ENCODE measurements at places on chromosomes 5 and 9.

GRCh38 chr9:108972626-108973209 is 38.5 kb downstream of the ABITRAM start:
- DNase-seq = no peak

- no peak for DNase-seq
Measured at GRCh38 chr5:126937771-126938170, 92.6 kb downstream of the MARCHF3 start.

DNA sequence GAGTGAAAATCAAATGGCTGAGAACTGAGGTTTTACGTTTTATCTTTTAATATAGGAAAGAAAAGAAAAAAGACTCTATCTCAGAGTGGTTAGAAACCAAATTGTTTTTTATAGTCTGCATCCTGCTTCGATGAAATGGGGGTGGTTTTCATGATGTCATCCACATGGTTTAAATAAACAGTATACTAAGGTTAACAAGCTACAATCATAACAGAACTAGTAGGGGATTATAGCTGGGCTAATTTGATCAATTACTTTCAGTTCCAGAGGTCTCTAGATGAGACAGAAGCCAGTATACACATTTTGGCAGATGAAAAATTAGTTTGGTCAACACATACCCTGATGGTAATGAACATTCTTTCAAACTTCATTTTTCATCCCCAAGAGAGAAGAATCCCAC is 106.3 kb upstream of the SNX2 start:
- DNase-seq = no peak

GRCh38 chr9:88087906-88088305 is 50.4 kb downstream of the SPATA31C2 start:
- DNase-seq = no peak

- peak; percentile 17 for DNase-seq
Measured at GRCh38 chr9:130117816-130118632, 54.2 kb upstream of the NCS1 start.

DNA sequence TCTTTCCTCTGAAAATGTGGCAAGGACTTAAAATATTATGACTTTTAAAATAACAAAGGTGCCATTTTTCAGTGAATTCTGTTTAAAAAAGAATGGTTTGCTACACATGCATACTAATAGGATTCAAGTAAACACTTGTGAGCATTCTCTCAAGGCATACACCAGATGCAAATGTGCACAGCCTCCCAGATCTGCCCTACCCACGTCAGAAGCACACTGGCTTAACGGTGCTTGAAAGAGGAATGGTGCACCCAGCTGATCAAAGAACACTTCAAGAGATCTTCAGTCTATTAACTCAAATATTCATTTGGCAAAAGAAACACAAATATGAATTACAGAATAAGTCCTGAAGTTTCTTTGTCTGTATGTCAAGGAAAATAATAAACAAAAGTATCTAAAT is 15.8 kb downstream of the GABRB2 start:
- DNase-seq = no peak

- no peak for DNase-seq
Measured at GRCh38 chr5:90446961-90447360, 27.6 kb downstream of the MBLAC2 start.

DNA sequence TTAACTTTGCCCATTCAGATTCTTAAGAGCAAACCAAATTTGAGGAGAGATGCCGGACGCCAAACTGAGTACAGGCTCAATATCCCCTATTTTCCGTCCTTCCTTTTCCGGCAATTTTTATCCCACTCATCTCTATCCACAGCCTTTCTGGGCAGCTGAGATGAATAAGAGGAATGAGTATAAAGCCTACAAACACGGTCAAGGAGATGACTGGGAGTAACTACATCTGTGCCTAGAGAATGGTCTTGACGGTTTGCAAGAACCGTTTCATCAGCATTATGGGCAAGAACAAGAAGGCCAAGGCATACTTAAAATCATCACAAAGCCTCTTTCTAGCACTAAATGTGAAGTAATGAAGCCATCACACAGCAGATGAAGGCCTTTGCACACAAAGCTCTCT is 227.3 kb downstream of the DCP2 start:
- DNase-seq = no peak

GRCh38 chr9:115099901-115100300 is 18.1 kb downstream of the TNC start:
- DNase-seq = peak; percentile 55

DNA sequence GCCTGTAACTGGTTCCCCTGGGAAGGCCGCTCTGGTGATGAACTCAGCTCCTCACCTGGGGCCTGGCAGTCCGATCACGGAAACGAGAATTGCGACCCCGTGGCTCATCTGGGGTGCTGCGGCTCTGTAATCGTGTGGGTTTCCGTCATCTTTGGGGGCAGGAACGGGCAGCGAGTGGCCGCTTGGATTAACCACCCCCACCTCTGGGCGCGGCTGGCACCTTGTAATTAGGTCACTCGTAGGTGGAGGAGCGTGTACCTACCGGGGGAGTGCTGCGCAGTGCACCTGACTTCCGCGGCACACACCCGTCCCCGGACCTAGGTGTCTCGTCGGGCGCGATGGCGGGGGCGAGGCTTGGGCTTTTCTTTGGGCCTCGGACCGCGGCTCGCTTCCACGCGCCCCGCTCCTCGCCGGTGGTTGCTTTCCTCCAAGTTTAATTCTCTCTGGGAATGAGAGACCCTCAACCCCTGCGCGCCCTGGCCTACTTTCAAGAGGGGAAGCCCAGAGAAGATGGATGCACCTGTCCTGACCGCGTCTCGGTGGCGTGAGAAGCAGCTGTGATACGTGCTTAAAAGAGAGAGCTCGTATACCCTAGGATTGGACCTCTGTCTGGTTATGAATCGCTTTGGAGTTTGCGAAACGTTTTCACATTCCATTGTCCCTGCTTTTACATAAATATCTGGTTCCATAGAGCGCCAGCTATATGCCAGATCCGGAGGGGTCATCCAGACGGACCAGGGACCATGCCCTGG is 744 bp upstream of the PPP2CA start:
- DNase-seq = no peak

DNA sequence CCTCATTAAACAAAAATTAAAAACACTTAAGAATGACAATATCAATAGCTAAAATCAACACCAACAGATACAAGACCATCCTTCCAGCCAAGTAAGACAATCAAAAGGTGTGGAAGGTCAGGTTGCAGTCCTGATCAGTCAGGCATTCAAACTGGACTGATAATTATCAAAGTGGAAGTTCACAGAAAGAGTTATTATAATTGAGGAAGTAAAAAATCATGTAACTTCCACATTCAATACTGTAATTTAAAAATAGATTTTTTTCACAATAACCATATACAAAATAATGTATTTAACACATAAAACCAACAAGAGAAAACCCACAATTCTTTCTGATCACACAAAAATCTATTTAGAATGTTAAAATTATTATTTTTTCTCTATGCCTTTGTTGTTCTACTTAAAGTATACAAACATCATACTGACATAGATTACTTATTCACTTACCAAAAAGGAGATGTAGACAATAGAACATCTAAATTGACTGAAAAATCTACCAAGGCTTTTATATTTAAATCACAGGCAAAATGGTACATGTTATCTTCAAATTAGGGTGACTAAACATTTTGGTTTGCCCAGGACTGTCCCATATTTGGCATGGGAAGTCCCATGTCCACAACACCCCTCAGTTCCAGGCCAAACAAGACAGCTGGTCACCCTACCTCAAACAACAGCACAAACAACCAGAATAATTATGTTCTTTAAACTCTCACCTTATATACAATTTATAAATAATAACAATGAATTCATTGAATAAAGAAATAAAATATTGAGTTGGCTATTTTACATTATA is 142.5 kb upstream of the SLC24A2 start:
- no peak for DNase-seq
